ENCODE measurements at places on chromosomes 12 and 14.

DNA sequence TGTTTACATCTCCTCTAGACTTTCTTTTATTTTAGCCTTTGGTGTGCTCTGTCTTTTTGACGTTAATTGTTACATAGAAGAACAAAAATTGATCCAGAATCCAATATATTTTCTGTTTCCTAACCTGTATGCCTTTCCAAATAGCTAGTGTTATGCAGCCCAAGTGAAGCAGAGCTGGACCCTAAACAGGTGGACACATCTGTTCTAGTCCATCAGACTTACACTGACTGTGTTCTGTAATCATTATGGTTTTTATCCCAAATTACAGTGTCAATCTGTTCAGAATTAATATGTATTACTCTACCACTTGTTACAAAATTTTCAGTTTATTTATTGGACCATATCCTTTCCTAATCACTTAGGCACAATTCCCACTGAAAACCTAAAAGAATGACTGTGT lies 176.8 kb upstream of the FOXG1 start:
- DNase-seq = no peak

GRCh38 chr14:51318813-51319597 lies 79.0 kb downstream of the TMX1 start:
- DNase-seq = no peak

GRCh38 chr14:23104591-23105347 lies at the start of gene CIROP:
Gene CIROP (minus strand): TSS chr14:23104989. CDS start chr14:23104920, 69 bp downstream.
- no peak for DNase-seq

DNA sequence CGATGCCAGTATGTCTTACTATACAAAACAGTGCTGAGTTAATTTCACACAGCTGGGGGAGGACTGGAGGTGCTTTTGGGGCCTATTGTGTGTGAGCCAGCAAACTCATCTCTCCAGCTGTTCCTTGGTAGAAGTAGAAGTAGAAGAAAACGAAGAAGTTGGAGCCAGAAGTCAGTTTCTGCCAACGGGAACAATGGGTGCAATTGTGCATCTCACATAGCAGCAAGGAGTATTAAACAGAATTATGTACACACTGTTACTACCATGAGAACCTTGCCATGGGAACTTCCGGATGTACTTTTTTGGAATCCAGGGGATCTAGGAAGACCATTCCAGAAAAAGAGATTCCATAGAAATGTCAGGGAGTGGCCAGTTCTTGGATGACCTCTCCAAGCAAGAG lies 88.6 kb downstream of the VCPKMT start:
- DNase-seq = no peak

DNA sequence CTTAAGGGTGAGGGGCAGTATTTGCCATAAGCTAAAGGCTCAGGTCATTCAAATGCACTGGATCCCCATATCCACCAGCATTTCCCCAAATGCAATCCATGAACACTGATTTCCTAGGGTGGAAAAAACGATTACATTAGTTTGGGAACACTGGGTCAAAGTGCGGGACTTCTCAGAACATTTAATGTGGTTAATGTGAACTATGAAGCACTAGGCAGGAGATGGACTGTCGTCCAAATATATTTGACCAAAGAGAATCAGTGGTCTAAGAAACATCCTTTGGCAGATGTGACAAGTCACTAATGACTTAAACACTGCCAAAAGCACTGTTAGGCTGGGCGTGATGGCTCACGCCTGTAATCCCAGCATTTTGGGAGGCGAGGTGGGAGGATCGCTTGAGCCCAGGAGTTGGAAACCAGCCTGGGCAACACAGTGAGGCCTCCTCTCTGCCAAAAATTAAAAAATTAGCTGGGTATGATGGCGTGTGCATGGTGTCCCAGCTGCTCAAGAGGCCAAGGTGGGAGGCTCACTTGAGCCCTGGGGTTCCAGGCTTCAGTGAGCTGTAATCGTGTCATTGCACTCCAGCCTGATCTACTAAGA lies 205.4 kb downstream of the CALM1 start:
- DNase-seq = no peak

Measured in stimulated activated CD4-positive, alpha-beta T cell treated with anti-CD3 and anti-CD28 coated beads, Interleukin-1b, Interleukin-23, amount 100 ng/mL, for 1 hour (primary cell).